ENCODE measurements at places on chromosomes 5 and 9.

- DNase-seq: peak; percentile 33
- peaks cover 13% of the 10 kb centered on the region for H3K36me3 ChIP-seq
- peaks cover 39% of the 10 kb centered on the region for H3K4me1 ChIP-seq
- peaks cover 1% of the 10 kb centered on the region for H3K27me3 ChIP-seq
- H3K4me3 ChIP-seq: no peak overlapping the region
Observed at GRCh38 chr5:34051374-34051980, 8.5 kb upstream of the C1QTNF3 start.

GRCh38 chr9:37924538-37924937 lies 20.6 kb upstream of the SLC25A51 start:
- H3K36me3 ChIP-seq: peaks cover 8% of the 10 kb centered on the region
- no peak overlapping the region for H3K4me3 ChIP-seq
- H3K27me3 ChIP-seq: peaks cover 8% of the 10 kb centered on the region
- DNase-seq: no peak
- H3K4me1 ChIP-seq: peaks cover 48% of the 10 kb centered on the region
- H3K27ac ChIP-seq: no peak overlapping the region

- peak overlapping the region; percentile 30 for H3K27ac ChIP-seq
- peaks cover 11% of the 10 kb centered on the region for H3K27me3 ChIP-seq
- peaks cover 14% of the 10 kb centered on the region for H3K36me3 ChIP-seq
- no peak for DNase-seq
- peaks cover 4% of the 10 kb centered on the region for H3K4me1 ChIP-seq
Observed at GRCh38 chr5:176412517-176413254, 3.7 kb downstream of the CLTB start.

GRCh38 chr5:134086225-134086942 lies 28.1 kb upstream of the TCF7 start:
- no peaks in the 10 kb centered on the region for H3K27me3 ChIP-seq
- H3K4me3 ChIP-seq: no peak overlapping the region
- no peak for DNase-seq
- no peak overlapping the region for H3K27ac ChIP-seq
- H3K36me3 ChIP-seq: no peaks in the 10 kb centered on the region
- no peaks in the 10 kb centered on the region for H3K4me1 ChIP-seq

- H3K4me3 ChIP-seq: no peak overlapping the region
- H3K4me1 ChIP-seq: peaks cover 14% of the 10 kb centered on the region
- peaks cover 1% of the 10 kb centered on the region for H3K36me3 ChIP-seq
Observed at GRCh38 chr5:54007827-54008777, 302.3 kb downstream of the ARL15 start.

DNA sequence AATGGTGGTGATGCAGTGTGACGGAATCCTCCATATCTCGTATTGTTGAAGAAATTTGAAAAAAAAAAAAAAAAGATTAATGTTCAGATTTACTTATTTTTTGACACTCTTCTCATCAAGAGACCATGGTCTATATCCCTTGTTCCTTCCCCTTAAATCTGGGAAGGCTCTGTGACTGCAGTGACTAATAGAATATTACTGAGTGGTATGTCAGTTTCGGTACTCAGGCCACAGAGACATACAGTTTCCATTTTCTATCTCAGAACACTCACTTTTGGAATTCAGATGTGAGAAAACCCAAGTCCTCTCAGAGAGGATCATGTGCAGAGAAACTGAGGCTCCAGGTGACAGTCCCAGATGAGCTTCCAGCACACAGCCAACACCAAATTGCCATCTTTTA lies 1193.5 kb downstream of the DTWD2 start:
- DNase-seq: no peak
- H3K36me3 ChIP-seq: no peaks in the 10 kb centered on the region
- no peak overlapping the region for H3K27ac ChIP-seq
- no peaks in the 10 kb centered on the region for H3K4me1 ChIP-seq
- H3K27me3 ChIP-seq: no peaks in the 10 kb centered on the region
- H3K4me3 ChIP-seq: no peak overlapping the region
